ENCODE measurements at places on chromosomes 7 and 10.

DNA sequence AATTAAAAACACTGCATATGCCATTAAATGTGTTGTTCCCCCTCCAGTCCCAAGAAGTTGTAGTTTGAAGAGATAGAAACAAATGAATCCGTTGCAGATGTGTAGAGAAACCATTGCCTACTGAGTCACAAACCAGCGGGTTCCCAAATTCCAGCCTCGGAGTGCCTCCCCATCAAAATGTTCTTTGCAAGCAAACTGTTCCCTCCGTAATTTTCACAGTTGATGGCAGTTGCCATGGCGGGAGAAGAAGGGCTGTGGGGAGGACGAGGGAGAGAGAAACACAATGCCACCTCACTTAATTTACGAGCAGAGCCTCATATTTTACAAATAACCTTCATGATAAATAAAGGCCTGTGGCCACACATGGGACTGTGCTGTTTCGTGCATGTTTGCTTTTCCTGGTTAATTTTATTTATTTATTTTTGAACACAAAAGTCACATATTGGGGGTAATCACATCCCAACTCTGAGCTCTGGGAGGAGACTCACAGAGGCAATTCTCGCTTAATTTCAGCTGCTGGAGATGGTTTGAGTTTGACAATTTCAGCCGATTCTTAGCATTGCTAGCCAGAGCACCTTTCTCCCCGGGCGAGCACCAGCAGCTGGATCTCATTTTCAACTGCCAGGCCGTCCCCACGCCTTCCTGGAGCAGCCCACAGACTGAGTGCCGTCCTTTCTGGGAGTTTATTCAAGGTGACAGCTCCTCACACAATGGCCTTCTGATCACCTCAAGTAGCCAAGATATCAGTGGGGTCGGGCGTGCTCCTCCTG, 1084.2 kb downstream of the KCNMA1 start:
- DNase-seq = no peak

DNA sequence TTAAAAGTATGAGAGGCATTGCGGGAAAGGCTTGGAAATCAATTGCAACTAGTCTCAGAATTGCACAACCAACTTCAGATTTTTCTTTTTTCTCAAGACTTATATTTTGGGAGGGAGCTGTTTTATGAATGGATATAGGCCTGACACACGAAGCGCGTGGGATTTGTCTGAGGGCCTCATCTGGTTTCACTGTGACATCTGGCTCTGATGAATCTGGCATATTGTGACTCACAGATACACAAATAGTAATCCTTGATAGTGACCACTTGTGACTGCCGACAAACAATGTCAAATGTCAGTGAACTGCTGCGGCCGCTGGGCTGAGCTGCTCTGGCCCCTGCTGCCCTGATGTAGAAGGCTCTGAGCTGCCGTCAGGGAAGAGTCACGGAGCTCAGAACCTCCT, 655.1 kb downstream of the INHBA start:
- no peak for DNase-seq

GRCh38 chr7:123639631-123640030, 16.0 kb upstream of the LMOD2 start:
- DNase-seq = no peak

DNA sequence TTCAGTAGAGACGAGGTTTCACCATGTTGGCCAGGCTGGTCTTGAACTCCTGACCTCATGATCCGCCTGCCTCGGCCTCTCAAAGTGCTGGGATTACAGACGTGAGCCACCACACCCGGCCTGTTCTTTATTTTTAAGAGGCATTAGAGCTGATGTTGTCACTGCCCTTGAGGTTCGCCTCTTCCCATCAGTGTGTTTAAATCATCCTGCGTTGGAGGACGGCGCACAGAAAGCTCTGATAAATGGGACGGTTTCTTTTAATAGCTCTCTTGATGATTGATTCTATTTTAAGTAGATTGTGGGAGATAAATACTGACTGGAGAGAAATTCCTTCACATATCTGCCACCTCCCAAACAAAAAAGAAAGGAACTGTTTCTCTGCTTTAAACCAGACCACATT, 29.0 kb downstream of the UPP1 start:
- no peak for DNase-seq

DNA sequence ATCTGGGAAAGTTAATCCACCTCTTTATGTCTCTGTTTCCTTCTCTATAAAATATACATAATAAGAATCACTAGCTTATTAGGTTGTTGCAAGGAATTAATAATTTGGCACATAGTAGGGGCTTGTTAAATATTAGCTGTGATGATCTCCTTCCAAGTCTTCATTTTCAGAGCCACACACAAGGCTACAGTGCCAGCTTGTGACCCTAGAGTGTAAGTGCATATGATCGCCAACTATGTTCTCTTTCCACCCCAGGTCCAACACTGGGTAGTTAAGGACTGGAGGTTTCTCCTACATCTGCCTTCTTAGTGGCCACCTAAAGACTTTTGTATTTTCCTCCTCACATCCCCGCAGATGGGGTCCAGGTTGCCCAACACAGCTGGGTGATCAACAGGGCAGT, 17.9 kb upstream of the ACSM6 start:
- DNase-seq = no peak

DNA sequence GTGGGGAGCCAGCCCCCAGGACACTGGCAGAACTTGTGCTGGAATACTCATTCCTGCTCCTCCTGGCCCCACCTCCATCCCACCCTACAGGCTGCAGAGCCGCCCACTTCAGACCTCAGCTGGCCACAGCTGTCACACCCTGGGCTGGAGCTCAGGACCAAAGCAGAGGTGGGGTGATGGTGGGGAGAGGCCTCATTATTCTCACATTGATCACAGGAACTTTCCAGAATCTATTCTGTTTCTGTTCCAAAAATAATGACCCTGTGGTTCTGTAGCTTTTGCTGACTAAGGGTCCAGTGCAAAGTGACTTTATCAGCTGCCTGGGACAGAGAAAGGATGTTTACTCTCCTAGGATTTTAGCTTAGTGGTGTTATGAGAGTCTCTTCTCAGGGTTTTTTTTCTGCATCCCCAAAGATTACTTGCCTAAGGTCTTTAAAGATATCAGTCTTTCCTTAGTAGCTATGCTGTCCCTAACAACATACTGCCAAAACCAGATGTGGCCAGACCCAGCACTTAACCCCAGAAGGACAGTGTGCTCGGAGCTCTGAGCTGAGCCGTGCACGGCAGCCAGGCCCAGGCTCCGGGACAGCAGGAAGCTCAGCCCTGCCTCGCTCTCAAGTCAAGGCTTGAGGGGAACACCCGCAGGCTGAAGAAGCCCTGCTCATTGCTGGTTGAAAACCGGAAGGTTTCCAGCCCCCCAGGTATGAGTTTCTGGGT, 223.3 kb downstream of the MLLT10 start:
- no peak for DNase-seq

GRCh38 chr10:125094806-125095205, 65.6 kb downstream of the CTBP2 start:
- DNase-seq = no peak

DNA sequence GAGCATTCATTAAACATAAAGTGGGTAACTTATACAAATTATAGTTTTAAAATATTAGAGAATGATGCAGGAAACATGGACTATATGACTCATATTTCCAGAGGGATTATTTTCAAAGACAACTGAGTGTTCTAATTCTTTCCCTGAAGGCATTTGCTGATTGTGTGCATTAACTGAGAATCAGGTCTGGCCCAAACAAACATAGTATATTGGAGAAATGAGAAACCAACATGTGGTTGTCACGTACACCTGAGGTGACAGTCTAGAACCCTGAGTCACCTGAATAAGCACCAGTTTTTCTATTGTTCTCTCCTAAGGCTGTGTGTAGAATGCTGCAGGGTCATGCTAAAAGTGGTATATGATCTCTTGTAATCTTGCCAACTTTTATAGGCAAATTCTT, 1125.7 kb downstream of the XPNPEP1 start:
- no peak for DNase-seq

- no peak for DNase-seq
These were observed 58.5 kb upstream of the IGFBP3 start for GRCh38 chr7:45979275-45980180.

- peak; percentile 0 for DNase-seq
These were observed 154.3 kb downstream of the ELAPOR2 start for GRCh38 chr7:86904949-86905834.

- no peak for DNase-seq
These were observed 160.9 kb upstream of the NEBL start for GRCh38 chr10:21057989-21058388.

- no peak for DNase-seq
These were observed 1.2 kb downstream of the CASD1 start for GRCh38 chr7:94510582-94511496.

DNA sequence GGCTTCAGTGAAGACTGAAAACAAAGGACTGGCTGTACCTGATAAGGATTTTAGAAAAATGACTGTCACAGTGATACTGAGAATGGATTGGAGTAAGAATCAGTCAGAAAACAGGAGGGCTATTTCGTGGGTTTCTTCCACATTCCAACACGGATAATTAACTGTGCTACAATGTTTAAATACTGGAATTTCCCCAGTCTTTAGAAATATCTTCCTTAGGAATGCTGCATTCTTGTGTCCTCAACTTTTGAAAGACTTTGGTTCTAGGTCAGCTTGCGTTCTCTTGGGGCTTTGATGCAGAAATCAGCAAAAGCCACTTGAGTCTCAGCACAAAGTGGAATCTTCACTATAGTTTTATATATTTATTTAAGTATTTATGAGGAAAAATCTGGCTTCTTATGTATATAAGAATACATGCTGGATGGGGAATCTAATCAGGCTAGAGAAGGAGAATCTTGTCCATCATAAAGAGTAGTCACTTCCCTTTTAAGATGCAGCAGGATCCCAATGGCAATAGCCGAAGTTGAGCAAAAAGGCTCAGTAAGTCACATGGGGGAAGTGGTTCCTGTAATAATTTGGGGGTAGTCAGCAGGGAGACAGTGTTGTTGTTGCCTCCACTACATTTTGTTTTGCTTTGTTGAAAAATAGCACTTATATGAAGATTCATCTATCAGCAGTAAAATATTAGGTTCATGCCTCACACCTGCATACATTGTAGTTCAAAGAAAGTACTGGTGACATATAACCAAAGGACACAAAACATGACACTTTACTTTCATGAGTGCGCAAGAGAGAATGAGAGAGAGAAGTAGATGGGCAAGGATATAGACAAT, 86.0 kb downstream of the CH25H start:
- DNase-seq = no peak

- DNase-seq = no peak
These were observed 247.0 kb upstream of the HABP2 start for GRCh38 chr10:113305871-113306270.

DNA sequence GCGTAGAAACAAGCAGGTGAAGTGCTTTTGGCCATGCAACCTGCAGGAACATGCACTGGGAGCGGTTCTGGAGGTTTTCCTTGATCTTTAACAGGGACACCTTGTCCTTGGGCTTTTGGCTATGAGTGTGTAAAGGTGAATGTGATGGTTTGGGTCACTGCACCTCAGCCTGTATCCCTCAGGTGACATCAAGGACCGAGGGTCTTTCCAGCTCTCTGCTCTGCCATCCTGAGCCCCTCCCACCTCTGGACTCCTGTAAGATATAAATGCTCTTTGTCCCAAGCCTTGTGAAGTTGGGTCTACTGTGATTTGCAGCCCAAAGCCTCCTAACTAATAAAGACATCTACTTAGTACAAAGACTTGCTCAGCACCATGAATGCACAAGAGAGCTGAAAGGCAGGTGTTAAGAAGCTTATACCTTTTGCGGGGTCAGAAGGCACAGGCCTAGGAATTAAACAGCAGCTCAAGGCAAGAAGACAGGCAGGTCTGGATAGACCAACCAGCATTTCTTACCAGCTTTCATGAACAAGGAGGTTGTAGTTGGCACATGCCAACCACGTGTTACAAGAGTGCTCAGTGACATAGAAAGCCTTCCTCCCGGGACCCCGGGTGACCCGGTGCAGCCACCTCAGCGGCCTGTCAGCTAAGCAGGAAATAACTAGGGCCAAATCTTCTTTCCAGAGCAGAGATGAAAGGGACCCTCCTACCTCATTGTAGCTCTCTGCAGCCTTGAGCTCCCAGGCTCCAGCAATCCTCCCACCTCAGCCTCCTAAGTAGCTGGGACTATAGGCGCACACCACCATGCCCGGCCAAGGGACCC, 89.9 kb downstream of the CARD11 start:
- DNase-seq = no peak

DNA sequence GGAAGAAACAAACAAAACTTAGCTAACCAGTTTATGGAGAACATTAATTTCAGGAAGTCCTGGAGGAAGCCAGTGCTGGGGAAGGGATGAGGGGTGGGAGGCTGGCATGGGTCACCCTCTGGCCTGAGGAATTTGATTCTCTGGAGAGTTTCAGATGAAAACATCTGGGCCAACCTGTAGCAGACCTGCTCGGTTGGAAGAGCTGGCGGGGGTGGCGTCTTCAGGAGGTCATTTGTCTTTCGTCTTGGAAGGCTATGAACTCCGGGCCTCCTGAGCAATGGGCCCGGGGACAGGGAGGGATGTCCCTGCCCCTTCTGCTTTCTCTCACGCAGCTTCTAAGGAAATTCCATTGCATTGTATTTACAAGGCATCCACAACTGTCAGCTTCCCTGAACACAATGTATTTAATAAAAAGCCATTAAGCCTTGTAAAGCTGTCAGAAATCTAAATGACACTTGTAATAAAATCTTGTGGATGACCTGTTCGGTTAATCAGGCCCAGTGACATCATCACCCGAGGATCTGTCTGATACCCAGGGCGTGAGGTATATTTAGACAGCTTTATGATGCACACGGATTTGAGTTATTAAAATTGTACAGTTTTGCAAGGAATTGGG, 250.5 kb downstream of the RAB11FIP2 start:
- no peak for DNase-seq

DNA sequence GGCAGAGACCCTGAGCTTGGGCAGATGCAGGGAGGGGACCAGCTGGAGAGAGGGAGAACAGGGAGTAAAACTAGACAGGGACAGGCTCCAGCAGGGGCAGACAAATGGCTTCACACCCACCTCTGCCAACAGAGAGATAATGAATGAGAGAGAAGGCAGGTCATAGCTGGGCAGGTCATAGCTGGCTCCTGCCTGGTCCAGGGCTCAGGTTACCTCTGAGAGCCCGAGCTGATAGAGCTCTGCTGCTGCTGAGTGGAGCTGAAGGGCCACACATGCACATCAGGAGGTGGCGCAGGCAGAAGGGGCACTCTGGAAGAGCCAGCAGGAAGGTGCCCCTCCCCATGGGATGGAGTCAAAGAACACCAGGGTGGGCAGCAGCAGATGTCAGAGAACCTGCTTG, 154.2 kb downstream of the GFRA1 start:
- no peak for DNase-seq

- DNase-seq = no peak
These were observed 7.8 kb downstream of the SUN1 start for GRCh38 chr7:840001-840600.

DNA sequence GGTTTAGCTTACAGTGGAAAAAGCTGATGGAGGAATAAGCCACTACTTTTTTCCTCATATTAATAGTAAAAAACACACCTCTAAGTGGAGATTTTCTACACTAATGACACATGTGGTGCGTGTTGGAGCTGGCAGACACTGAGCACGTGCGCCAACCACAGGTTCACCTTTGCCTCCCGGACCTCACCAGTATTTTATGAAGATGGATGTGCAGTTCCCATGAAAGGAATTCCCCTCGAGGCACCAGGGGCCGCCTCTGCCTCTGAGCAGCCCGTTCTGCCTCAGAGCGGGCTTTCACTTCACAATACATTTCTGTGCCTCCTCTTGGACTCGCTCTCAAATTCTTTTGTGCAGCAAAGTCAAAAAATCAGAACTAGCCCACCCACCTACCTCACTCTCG, 477.5 kb upstream of the ADARB2 start:
- no peak for DNase-seq

- no peak for DNase-seq
These were observed 718 bp upstream of the BPGM start for GRCh38 chr7:134645935-134646334.

Data from bone marrow (tissue), 2 donors.